Thoracic aorta (tissue), 2 donors: ENCODE measurements at places on chromosomes 16 and 17. TPM values are rescaled to one million over a fixed set of nuclear protein-coding genes. Genes with fewer than 3 reads are reported as not detected.

- peaks cover 18% of the 10 kb centered on the region for H3K27me3 ChIP-seq
- no peak for DNase-seq
- no peaks in the 10 kb centered on the region for H3K36me3 ChIP-seq
- H3K4me1 ChIP-seq: peaks cover 10% of the 10 kb centered on the region
Observed at GRCh38 chr16:86494039-86494564, 16.2 kb upstream of the FOXF1 start.

GRCh38 chr17:64256913-64257807, 5.9 kb downstream of the TEX2 start:
- H3K4me3 ChIP-seq: no peak overlapping the region
- H3K27me3 ChIP-seq: no peaks in the 10 kb centered on the region
- no peaks in the 10 kb centered on the region for H3K36me3 ChIP-seq
- no peak overlapping the region for H3K27ac ChIP-seq
- H3K4me1 ChIP-seq: peaks cover 46% of the 10 kb centered on the region
- DNase-seq: no peak

GRCh38 chr17:7523033-7523432, 25.8 kb upstream of the TNFSF12 start:
- H3K4me3 ChIP-seq: no peak overlapping the region
- no peaks in the 10 kb centered on the region for H3K36me3 ChIP-seq
- no peak for DNase-seq

HOXB13 gene
- total RNA-seq: not detected
